GM04504 (cell line): ENCODE measurements at places on chromosomes 6 and 20.

GRCh38 chr6:33854572-33855030 is 50.8 kb upstream of the MLN start:
- DNase-seq = no peak

GRCh38 chr6:114569669-114570068 is 226.8 kb upstream of the HS3ST5 start:
- DNase-seq = no peak

GRCh38 chr6:38588631-38589366 is 50.9 kb downstream of the BTBD9 start:
- no peak for DNase-seq

GRCh38 chr6:136684466-136684865 is 107.8 kb downstream of the MAP3K5 start:
- no peak for DNase-seq

GRCh38 chr20:49104365-49104648 is 58.2 kb downstream of the CSE1L start:
- no peak for DNase-seq

DNA sequence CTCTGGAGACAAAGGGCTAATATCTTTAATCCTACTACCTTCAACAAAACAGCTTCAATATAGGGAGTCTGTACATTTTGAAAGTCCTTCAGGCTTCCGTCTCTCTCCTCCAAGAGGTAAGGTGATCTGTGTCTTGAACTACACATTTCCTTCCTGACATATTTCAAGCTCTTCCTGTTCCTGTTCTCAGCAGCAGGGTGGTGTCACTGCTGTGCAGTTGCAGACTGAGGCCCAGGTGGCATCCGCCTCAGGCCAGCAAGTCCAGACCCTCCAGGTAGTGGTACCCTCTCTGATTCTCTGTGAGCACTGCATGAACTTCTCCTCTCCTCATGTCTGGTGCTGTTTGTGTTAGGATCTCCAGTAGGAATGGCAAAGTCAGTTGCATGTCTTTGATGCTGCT is 7.8 kb downstream of the NFYA start:
- DNase-seq = no peak

DNA sequence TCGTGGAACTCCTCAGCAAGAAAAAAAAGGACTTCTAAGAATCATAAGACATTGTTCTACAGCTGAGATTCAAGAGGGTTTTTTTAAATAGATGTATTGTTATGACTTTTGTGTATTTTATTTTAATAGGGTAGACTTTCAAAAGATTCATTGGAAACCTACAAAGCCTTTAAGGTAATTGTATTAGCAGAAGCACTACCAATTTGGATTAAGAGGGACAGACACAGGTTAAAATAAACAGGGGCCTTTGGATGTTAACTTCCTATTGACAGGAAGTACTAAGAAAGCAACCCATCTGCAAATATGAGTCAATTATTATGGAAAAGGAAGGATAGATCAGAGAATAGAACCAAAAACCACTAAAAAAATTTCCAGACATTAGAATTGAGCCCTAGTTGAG is 153.5 kb downstream of the HDGFL1 start:
- no peak for DNase-seq

DNA sequence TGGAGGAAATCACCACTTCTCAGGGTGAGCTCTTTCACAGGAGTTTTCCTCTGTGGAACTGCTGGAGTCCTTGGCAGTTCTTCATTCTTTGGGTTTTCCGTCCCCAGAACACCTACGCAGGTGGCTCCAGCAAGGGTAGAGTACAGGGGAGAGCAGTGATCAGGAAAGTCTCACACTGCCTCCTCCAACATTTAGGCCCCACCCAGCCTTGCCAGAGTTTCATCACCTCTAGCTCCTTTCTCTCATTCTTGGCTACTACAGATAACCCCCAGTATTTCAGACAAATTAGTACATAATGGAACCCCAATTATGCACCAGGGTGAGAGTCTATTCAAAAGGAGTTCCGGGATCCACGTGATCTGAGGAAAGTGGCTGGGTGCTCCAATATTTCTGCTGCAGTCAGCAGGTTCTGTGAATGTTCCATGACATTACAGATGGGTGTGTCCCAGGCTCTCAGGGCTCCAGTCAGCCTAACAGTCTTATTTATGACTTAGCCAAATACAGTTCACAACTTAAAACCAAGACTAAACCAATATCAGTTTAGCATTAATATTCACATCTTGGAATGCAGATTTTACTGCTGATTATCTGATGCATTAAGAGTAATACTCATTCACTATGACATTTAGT is 44.6 kb downstream of the GPR63 start:
- DNase-seq = no peak

DNA sequence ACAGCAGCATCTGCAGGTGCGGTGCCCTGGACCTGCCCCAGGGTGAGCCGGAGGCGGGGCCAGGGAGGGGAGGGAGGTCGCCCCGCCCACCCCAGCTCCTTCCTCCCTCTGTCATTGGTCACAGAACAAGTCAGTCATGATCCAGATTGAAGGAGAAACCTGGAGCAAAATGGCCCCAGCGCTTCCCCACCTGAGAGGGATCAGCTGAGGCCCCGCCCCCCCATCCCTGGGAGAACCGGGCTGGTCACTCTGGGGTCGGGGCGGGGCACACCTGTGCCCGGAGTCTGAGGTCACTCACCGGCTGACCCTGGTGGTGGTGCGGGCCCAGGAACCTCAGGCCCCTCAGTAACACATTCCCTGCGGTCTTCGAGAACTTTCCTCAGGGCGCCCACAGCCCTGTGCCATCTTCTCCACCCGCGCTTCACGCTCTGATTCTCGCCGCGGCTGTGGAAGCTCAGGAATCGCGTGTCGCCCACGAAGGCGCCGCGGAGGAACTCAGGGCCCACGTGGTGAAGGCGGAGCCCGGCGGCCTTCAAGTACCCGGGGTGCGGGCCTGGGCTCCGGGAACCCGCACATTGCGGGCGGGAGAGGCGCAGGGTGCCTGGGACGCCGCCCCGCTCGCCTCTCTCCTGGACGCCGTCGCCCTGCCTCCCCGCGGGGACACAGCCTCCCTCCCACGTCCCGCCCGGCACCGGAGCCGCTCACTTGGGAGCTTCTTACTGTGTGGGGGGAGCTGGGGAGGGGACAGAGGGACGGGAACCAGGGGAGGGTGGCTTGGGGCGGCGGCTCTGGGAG is 36.4 kb upstream of the HLA-C start:
- no peak for DNase-seq

DNA sequence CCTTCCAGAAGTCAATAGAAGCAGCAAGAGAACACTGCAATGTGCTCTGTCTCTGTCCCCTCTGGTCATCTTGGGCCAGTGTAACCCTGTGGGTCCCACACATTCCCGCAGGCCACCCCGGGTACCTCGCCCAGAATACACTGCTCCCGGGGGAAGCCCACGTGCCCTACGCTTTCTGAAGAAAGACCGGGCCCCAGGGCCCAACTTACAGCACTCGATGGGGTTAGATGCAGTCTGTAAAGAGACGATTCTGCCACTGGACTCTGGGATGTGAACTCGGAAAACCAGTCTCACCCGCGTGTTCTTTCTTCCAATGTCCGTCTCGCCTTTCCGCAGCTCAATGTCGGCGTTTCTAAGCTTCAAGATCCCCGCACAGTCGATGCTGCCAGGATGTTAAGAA is 68.7 kb downstream of the NFATC2 start:
- no peak for DNase-seq

GRCh38 chr6:118565311-118565960 is 17.3 kb downstream of the PLN start:
- DNase-seq = no peak

GRCh38 chr20:60804918-60805630 is 447.0 kb upstream of the CDH4 start:
- DNase-seq = no peak

- DNase-seq = peak; percentile 84
Observed at GRCh38 chr20:50958615-50959542, at the start of gene MOCS3. MOCS3 (plus strand) TSS chr20:50958818; CDS start chr20:50958843, 25 bp downstream.

- DNase-seq = no peak
Observed at GRCh38 chr20:43389839-43390626, 67.7 kb upstream of the SRSF6 start.
